Fibroblast of skin of left quadriceps (primary cell): ENCODE measurements at places on chromosomes 6 and 20.

DNA sequence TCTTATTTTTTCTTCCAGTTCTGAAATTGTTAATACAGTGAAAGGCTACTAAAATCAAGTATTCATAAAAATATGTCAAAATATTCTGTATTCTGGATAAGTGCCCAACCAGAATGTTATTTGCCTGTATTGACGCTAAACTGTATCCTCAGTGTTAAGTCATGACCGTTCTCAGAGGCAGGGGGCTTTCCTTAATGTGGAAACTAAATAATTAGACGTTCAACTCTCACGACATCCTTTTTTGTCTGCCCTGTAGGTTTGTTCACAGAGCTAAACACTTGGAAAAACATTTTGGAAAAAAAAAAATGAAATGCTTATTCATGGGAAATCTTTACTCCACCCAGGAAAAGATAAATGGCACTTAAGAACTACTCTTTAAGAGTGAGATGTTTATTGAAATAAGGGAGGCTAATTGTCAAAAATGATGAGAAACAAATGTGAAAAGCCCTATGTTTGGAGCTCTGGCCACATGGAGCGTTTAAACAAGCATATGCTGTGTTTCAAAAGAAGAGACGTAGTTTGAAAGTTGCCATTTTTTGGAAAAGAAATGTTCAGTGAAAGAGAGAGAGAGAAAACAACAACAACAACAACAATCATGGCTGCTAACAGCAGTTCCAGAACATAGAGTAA, 453.1 kb upstream of the MARCKS start:
- DNase-seq: no peak

- DNase-seq: no peak
Observed at GRCh38 chr6:133894795-133895358, 6.0 kb downstream of the TCF21 start.

- no peak for DNase-seq
Observed at GRCh38 chr6:83096791-83097190, 29.3 kb downstream of the DOP1A start.

DNA sequence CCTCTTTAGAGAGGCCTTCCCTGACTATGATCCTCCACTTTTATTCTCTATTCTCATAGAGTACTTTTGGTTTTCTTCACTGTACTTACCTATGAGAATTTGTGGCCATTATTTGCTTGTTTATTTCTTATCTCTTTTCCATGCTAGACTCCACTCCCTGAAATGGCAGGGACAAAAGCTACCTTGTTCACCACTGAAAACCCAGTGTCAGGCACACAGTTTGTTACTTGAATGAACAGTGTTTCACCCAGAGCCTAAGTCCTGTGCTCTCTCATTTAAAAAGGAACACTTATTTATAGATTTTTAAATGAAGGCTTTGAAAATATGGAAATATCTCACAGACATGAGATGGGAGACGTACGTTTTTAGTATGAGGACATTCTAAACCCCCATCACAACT, 47.7 kb upstream of the ENPP5 start:
- no peak for DNase-seq

DNA sequence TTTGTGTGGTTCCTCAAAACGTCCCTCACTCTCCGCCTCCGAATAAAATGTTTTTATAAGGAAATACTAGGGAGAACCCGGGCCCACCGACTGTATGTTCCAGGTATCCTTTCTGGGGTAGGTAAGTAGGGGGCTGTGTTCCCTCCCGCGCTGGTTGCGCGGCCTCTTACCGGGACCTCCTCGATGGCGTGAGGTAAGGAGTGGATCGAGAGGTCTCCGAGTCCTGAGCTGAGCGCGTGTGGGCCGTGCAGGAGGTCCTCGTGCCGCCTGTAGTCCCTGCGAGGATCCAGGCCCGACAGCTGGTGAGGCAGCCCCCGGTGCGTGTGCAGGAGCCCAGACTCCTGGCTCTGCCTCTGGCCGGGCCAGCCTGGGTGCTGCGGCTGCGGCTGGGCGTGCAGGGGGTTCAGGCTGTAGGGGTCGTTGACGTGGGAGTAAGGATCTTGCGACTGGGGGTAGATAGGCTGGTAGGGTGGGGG, 5.1 kb downstream of the TFAP2A start:
- DNase-seq: no peak
